Right ventricle myocardium inferior (tissue), 1 donor: ENCODE measurements at places on chromosomes 5 and 9.

GRCh38 chr5:9490494-9491097 is 55.3 kb downstream of the SEMA5A start:
- no peak for DNase-seq

DNA sequence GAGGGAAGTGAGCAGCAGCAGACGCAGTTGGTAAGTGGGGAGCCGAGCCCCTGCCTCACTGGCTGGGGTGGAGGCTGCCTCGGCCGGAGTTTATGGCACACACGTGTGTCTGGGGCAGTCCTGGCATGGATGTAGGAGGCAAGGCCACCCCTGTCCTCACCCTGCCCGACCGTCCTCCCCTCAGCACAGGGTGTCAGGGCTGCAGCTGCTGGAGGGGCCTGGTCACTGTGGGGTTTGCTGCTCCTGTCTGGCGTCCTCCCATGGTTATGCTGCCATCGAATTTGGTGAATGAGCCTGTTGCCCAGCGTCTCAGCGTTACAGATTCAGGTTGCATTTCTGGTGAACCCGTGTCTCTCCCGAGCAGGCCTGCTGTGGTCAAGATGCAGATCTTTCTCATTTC is 32.4 kb downstream of the CEP72 start:
- DNase-seq, result no peak

DNA sequence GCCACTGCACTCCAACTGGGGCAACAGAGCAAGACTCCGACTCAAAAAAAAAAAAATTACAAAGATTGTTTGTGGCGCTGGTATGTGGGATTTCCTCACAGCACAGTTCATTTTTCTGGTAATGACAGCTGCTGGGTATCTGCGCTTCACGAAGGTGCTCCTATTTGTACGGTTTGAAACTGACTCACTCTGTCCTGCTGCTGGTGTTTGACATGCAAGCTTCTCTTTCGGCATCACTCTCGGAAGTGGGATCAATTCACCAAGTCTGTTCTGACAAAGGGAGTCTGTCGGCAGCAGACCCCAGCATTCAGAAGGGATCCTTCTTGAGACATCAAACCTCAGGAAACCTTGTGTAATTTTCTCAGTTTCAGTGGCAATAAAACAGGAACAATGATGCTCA is 26.3 kb downstream of the MAML1 start:
- no peak for DNase-seq

DNA sequence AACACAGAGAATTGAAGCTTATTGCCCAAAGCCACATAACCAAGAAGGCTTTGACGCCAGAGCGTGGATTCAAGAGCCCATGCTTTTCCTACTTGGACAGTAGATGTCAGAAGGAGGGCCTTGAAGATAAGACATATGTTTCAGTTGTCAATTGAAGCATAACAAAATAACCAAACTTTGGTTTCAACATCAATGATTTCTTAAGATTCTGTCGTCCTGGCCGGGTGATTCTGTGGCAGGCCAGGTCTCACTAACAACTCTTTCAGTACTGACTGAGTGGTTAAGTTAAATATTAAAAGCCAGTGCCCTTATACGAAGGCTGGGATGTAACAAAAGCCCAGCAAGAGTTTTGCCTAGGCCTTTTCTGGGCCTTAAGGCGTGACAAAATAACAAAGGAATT is 94.0 kb downstream of the RCL1 start:
- DNase-seq, result no peak

DNA sequence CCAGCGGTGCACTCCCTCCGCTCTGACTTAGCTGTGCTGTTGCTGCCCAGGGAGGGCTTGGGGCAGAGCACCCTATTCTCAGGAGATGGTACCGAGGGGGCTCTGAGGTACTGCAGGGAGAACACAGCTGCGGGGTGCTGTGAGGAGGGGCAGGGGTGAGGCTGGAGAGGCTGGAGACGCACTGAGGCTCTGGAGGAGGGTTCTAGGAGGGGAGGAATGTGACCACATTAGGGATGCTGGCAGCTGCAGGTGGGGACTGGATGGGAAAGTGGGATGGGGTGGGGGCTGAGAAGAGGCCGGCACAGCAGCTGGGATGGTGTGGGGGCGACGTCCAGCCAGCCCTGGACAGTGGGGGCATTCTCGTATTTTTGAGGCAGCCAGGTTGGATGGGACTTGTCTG is 20.9 kb downstream of the NCS1 start:
- no peak for DNase-seq
